ENCODE measurements at places on chromosomes 4 and X.

DNA sequence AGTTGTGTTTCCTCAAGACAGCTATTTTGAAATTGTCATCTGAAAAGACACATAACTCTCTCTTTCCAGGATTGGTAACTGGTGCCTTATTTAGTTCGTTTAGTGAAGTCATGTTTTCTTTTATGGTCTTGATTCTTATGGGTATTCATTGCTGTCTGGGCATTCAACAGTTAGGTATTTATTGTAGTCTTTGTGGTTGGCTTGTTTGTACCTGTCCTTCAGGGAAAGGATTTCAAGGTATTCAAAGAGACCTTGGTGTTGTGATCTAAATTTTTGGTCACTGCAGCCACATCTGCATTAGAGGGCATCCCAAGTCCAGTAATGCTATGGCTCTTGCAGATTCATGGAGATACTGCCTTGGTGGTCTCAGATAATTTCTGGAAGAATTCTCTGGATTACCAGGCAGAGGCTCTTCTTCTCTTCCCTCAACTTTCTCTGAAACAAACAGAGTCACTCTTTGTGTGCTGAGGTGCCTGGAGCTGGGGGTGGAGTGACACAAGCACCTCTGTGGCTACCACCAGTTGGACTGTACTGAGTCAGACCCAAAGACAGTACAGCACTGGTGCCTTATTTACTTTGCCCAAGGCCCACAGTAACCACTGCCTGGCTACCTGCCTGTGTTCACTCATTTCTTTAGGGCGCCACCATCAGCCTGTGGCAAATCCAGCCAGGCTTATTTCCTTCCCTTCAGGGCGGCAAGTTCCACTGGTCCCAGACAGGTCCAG, 620.4 kb downstream of the KCNIP4 start:
- DNase-seq, result no peak

DNA sequence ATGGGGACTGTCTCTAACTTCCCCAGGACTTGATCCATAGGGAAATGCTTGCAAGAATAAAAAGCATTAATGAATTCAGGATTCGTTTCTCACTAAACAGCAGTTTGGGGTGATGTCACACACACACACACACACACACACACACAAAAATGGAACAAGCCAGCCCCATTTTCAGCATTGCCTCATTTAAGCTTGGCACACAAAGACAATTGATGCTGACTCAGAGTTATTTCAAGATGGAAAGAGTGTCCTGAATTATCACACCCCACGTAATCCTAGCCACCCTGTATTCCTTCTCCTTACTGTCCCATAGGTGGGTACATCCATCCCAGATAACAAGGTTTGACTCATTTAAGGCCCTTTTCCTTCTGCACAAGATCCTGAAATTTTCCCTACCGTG, 345.1 kb upstream of the HS3ST1 start:
- no peak for DNase-seq

- DNase-seq, result no peak
These were observed 83.2 kb upstream of the TBC1D9 start for GRCh38 chr4:140839406-140839805.

DNA sequence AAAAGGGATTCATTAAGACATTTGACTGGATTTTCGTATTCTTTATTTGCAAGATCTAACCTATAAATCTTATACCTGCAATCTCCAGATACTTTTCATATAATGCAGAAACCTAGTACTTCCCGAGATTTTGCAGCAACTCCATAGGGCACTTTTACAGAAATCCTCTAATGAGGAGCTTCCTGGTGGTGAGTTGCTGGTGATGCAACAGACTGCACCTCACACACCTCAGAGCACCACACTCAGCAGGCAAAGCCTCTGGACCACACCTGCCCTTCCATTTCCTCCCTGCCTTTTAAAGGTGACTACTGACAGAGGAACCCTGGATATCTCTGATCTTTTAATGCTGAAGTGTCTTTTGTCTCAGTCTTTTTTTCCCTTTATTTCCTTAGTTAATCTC, 289.4 kb downstream of the TRAM1L1 start:
- DNase-seq, result no peak

DNA sequence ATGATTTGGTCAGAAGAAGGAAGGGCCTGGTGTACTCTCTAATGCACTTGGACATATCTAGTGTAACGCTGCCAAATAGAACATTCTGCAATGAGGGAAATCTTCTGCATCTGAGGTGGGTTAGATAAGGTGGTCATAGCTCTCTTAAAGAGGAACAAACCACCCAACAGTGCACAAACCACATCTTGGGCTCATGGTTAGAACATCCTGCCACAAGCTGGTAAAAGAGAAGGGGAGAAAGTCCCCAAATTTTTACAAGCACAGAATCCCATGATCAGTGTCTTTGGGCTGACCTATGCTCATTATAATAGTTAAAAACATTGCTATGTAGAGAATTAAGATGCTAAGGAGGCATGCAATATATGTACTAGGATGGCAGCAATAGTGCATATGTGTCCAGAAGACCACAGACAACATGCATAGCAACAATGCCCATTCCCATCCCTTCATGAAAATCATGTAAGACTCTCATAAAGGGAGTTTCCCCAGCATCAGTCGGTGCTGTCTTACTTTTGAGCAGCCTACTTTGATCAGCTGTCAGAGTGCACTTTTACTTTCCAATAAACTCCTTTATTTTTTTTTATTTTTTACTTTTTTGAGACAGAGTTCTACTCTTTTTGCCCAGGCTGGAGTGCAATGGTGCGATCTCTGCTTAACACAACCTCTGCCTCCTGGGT, 99.7 kb upstream of the SLC7A11 start:
- no peak for DNase-seq

GRCh38 chr4:87529187-87529586, at the start of gene SPARCL1:
Gene SPARCL1 (minus strand): TSS chr4:87529376. CDS start chr4:87499574, 29,802 bp downstream.
- no peak for DNase-seq

DNA sequence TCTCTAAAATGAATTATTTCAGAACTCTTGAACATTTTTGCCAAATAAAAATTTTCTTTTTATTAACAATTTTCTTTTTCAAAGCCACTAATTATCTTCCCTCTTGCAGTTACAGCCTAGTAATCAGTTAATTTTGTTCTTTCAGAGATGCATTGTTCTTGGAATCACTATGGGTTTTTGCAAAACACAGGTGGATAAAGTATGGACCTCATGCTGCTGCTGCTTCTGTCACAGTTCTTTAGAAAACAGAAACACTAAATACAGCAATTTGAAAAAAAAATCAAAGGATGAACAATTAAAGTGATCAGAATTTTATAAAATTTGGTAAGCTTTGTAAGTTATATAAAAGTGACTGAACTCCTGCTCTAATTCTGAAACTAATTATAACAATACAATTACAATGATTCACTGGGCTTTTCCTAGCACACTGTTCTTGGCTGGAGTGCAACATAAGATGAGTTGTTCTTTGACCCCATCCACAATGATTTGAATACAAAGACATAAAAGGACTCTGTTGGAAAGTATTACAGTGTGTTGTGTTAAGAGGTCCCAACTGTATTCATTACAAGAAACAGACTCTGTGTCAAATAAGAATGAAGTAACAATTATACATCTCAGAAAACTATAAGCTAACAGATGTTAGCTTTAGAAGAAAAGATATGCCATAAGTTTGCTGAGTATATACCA, 59.4 kb upstream of the GK2 start:
- no peak for DNase-seq

GRCh38 chr4:149238097-149238496, 577.5 kb downstream of the IQCM start:
- DNase-seq, result no peak

DNA sequence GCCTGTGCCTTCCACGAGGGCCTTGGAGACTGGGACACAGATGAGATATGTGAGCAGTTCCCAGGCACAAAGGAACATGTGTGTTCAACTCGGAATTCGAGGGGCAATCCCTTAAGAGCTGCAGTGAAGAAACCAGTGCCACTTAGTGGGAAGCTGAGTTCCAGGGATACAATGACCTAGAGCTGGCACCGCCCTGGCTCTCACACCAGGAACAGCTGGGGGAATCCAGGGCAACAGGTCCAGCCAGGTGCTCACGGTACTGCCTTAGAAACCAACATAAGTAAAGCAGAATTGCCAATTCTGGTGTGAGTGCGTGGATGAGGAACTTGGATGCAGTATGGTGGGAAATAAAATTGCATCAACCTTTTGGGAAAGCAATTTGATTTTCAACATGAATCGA, 122.9 kb downstream of the AFAP1 start:
- no peak for DNase-seq

DNA sequence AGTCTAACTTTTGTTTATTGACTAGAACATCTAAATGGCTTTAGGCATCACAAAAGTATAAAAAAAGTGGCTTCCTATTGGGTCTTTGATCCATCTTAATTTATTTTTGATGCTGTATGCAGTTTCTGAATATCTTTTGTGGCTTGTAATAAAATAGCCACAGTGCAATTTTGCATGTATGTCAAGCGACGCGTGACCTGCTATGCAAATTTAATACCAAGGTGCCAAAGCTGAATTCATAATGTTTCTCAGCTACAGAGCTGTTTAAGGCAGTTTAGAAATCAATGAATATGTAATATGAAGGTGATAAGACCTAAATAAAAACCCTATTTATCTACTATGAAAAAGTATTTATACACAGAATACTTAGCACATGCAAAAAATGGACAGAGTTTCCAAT, 197.8 kb downstream of the AFF2 start:
- DNase-seq, result no peak

DNA sequence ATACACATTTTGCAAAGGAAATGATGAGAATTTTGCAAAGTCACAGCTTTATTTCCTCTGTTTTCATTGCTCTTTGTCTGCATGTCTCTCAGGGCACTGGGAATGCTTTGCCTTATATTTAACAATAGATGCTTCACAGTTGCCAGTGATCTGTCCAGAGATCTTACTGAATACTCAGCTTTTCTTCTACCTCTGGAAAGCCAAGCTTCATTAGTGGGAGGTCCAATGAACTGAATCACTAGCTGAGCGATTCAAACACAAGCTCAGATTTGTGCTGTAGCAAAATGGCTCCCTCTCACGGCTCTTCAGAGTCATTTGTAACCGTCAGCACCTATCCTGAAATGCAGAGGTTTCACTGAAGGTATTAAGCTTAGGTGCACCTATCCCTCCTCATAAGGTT, 138.9 kb downstream of the DCLK2 start:
- no peak for DNase-seq

DNA sequence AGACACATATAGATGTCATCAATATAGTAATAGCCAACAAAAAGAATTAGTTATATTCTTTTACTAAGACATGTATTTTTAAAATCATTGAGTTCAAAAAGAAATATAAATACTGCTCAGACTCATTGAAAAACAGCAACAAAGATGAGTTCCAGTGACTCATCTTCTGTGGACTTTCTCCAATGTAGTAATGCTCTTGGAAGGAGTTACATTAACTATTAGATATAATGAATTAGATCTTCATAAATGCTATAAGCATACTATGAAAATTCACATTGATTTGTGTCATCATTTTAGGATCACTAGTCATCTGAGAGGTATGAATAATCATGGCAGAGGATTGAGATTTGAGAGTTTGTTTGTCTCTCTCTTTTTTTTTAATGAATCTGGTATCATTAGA, 547.8 kb upstream of the PCDH7 start:
- DNase-seq, result no peak

DNA sequence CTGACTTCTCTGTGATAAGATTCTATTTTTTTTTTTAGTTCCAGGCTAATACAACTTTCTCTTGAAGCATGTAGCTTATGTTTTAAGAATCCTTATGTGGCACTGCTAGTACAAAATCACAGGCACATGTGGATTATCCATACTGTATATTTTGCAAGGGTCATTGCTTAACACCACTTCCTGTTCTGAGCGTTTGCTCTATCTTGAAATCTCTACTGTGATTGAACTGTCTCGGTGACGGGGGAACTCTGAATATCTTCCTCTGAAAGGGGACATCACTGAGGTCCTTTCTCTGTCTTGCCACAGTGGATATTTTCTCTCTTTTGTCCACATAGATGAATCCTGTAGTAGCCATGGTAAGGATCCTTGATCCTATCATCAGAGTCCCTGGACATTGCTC, 2.1 kb upstream of the WFS1 start:
- no peak for DNase-seq

GRCh38 chr4:171639540-171639939, 173.7 kb upstream of the GALNTL6 start:
- DNase-seq, result no peak

DNA sequence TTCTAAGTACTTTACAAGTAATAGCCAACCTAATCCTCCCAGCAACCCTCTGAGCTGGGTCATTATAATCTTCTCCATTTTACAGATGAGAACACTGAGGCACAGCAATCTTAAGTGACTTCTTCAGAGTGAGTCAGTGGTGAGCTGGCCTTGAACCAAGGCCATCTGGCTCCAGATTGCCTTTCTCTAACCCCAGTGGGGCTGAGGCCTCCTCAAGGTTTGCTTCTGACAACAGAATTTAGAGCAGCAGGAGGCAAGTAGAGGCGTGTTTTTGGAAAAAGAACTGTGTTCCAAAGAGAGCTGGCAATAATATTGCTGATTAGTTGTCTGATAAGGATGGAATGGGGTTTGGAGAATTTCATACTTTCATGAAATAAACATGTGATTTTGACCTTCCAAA, 41.2 kb downstream of the PIR start:
- no peak for DNase-seq

- no peak for DNase-seq
These were observed 398.2 kb upstream of the DIPK2B start for GRCh38 chrX:45598861-45599260.

DNA sequence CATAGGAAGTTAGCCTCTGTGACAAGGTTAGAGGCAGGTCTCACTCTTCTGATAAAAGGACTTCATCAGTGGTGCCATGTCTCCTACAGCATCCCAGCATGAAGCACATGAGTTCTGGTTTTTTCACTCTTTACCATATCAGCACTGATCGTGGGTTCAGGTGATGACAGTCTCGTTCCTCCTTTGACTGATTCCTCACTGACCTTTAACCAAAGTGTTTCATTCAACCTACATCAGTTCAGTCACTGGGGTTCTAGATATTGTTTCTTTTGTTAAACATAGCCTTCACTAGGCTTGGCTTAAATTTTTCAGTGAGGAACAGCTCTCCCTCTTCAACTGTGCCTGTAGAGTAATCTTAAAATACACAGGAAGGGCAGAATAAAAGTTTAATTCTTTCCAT, 9.6 kb upstream of the MAGEA8 start:
- no peak for DNase-seq

GRCh38 chrX:44245733-44246132, 97.7 kb downstream of the EFHC2 start:
- no peak for DNase-seq

- DNase-seq, result no peak
These were observed 11.4 kb downstream of the WDFY3 start for GRCh38 chr4:84954982-84955567.

- DNase-seq, result no peak
These were observed 646.9 kb downstream of the FAT4 start for GRCh38 chr4:125961626-125962025.

DNA sequence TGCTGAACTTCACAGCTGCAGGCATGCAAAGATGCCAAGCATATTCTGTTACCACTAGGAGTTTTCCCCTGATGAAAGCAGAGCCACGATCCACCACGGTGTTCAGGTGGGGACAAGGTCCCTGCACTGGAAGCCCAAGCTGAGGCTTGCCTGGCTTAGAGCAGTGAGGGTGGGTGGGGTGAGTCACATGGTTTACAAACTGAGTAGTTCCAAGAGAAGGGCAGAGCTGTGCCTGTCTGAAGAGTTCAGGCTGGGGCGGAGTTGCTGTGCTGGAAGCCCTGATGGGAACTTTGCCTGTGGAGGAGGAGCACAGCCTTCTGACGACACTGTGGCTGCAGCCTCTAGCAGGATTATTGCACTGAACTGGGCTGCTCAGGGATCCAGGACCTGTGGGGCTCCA, 45.5 kb downstream of the FAM9B start:
- no peak for DNase-seq

- DNase-seq, result no peak
These were observed 137.1 kb downstream of the ARHGAP6 start for GRCh38 chrX:11528623-11529022.

GRCh38 chrX:88655460-88655859, 91.6 kb upstream of the CPXCR1 start:
- DNase-seq, result no peak

Measured in glomerular endothelial cell (primary cell).